Gastroesophageal sphincter (tissue), 4 donors: ENCODE measurements at places on chromosomes 4 and X.

- no peak for ATAC-seq
Observed at GRCh38 chrX:23904096-23904495, 3.6 kb downstream of the APOO start.

DNA sequence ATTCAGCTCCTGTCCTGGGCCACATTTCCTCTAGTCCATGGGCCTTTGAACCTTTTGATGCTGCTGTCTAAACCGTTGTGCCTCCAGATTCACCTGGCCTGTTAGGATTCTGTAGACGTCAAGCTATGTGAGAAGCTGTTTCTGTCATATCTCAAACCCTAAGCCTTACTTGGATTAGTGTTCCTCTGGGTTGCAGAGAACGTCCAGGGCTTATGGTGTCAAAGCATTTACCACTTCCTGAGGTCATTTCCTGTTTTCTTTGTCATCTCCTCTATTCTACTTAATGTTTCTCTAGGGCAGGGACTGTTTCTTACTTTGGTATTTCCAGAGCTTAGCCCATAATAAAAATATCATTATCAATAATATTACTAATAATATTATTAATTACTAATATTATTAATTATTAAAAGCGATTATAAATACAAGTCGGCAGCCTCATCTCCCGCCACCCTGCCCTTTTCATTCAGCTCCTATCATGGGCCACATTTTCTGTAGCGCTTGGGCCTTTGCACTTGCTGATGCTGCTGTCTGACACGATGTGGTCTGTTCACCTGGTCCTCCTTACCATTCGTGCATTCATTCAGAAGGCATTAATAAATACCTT, 19.1 kb downstream of the PRIMPOL start:
- ATAC-seq = no peak

DNA sequence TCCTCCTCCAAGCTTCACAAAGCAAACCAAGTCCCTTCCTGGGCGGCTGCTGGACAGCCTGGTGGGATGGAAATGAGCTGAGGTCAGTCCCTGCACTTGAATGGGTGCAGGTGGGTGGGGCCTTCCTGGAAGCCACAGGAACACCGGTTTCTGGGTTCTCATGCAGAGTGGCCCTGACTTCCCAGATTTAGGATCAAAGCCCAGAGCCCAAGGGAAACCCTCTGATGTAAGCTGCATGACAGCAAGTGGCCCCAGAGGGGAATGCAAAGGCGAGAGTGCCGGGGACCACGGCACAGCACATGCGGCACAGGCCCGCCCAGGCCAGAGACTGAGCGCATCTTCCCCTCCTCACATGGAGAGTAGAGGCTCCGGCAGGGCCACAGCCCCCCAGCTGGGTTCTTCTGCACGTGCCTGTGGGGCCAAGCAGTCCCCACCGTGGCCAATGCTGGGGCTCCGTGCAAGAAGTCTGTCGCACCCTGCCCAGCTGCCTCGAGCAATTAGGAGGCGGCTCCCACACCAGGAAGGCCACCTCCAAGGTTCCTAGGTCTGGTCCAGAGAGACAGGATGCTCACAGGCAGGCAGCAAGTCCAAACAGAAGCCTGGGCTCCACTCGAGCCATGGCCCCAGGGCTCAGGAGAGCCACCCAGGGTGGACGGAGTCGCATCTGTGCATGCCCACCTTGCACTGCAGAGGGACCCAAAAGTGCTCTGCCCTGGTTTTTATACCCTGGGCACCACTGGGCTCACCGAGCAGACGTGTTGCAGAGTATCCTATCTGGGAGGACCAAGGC, 83.0 kb downstream of the HTRA3 start:
- peak; percentile 10 for ATAC-seq

DNA sequence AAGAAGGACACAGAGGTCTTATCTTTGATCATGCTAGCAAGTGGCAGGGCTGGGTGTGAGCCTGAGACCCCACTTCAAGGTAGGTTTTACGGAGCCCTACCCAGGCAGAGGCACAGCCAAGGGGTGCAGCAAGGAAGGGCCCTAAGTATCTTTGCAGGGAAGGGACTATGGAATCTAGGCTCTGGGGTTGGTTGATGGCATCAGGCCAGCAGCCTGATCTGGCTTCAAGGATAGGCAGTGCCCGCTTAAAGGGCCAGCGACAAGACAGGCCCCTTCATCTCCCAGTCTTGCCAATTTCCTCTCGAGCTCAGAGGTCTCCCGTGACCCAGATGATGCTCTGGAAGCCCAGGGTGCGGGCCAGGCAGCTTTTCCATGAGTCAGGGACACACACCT, 5.8 kb downstream of the ABLIM2 start:
- no peak for ATAC-seq

DNA sequence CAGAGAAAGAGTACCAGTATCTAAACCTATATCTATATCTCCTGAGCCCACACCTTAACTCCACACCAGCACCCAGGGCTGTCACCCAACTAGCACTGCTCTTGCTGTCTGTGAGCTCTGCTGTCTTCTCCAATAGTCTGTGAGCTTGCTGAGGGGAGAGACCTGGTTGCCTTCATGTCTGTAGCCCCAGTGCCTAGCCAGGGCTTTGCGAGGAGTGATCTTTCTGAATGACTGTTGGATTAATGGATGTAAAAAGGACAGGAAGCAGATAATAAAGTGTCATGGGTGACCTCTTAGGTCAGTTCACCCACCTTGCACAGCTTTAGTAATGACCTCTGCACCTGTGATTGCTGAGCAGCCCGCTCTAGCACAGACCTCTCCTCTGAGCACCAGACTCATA, 30.5 kb downstream of the CNGA2 start:
- no peak for ATAC-seq

GRCh38 chr4:142960867-142961644, 115.0 kb upstream of the INPP4B start:
- ATAC-seq = no peak

- no peak for ATAC-seq
Observed at GRCh38 chrX:46665232-46666152, 91.9 kb downstream of the CHST7 start.

DNA sequence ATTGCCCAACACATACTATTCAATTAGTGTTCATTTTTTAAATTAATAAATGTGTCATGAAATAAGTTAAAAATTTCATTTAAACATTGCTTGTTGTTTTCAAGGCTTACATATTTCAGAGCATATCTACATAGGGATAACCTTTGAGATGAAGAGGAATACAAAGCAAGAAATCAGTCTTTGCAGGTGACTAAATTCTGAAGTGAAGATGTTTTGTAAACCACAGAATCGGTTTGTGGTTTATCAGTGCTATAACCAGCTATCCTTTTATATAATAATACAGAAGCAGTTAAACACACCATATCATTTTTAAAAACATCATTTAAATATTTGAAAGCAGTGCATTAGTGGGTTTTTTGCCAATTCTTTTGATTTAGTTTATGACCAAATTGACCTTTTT, 26.9 kb downstream of the FAM241A start:
- no peak for ATAC-seq

GRCh38 chr4:53076374-53076958, 214.3 kb downstream of the RASL11B start:
- no peak for ATAC-seq

GRCh38 chr4:185015108-185015507, 3.2 kb upstream of the HELT start:
- no peak for ATAC-seq
